ENCODE measurements at places on chromosomes 2 and 18.

- DNase-seq: no peak
Observed at GRCh38 chr2:133581010-133581760, 12.9 kb upstream of the NCKAP5 start.

DNA sequence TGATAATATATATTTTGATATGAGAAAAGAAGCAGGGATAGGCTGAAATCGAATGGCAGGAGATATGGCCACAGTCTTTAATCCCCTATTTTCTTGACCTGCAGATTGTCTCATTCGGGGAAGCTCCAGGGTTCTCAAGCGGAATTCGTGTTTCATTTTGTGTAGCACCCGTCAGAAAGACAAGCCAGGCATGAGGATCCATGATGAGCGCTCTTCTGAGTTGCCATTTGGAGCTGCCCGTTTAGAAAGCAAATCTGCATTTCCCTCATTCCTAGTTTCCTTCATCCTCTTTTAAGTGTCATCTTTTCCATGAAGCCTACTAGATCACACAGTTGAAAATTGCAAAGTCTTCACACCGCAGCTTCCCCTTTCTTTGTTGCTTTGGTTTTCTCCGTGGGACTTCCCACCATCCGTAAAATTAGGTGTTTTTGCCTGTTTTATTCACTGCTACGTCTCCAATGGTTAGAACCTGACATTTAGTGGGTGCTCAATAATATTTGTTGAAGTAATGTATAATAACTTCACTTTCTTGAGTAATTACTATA lies 16.9 kb downstream of the HNMT start:
- no peak for DNase-seq

DNA sequence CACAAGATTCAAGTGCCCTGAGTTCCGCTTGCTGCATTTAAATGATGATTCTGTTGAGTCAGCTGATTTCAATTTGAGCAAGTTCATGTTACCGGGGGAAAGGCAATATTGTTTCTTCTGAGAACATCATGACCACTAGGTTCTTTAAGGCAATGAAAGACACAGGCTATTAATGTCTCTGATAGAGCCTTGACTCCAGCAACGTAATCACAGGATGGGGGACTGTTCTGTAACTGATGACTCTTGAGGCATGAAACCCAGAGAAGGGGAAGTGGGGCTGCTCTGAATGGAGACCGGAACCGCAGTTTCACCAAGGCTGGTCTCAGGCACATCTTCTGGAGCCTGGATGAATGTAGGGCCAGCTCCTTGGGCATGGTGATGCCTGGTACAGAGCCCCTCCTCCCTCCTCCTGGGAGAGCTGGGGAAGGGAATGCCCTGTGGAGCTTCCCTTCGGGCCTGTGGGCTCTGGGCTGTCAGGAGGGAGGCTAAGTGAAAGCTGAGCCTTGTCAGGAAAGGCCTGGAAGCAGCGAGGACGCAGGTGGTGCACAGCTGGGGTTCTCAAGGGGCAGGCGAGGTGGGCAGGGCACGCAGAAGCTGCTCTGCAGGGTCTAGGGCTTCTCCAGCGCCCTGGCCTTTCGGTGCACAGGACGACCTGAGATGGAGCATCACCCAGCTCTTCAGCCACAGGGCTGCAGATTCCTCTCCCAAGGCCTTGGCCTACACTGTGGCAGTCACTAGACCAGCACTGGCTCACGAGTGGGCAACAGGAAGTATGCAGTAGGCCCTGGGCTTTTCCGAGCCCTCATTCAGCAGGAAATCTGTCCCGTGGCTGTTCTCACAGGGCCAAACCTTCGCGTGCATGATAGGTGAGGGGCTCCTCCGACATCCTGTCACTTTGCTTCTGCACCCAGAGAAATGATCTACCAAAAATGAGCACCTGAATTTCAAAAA lies 36.6 kb upstream of the PRLH start:
- DNase-seq: no peak

GRCh38 chr2:177058747-177059146 lies 153.8 kb upstream of the HNRNPA3 start:
- DNase-seq: no peak

DNA sequence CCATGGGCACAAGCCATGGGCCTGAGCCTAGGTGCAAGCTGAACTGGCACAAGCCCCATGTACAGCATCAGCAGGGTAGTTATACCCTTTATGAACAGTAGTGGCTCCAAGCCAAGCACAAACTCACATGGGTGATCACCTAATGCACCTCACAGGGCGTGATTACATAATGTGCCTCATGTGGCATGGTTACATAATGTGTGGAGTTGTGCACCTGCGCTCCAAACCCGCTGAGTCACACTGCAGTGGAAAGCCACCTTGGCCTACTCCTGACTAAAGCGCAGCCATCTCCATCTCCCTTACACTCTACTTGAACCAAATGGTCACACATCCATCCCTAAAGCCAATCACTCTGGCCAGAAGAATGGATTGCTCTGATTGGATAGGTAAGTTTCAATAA lies 279.7 kb downstream of the MBD2 start:
- no peak for DNase-seq

- DNase-seq: no peak
Observed at GRCh38 chr2:27647289-27647688, 16.1 kb downstream of the SUPT7L start.

DNA sequence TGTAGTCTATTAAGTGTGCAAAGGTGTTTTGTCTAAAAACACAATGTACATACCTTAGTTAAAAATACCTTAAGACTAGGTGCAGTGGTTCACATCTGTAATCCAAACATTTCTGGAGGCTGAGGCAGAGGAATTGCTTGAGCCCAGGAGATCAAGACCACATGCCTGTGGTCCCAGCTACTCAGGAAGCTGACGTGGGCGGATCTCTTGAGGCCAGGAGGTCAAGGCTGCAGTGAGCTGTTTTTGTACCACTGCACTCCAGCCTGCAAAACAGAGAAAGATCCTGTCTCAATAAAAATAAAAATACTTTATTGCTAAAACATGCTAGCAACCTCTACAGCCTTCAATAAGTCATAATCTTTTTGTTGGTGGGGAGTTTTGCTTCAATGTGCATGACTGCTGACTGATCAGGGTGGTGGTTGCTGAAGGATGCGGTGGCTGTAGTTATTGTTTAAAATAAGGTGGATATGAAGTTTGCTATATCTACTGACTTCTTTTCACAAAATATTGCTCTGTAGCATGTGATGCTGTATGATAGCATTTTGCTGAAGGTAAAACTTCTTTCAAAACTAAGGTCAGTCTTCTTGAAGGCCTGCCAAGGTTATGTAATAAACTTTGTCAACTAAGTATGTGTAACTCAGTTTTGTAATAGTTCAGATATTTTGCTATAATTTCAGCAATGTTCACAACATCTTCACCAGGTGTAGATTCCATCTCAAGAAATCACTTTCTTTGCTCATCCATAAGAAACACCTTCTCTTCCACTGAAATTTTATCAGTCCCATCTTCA lies 1238.0 kb upstream of the NRXN1 start:
- DNase-seq: no peak

- no peak for DNase-seq
Observed at GRCh38 chr2:224211181-224211480, 172.0 kb upstream of the SERPINE2 start.

- DNase-seq: no peak
Observed at GRCh38 chr18:69259282-69259681, 141.4 kb upstream of the DOK6 start.

- DNase-seq: no peak
Observed at GRCh38 chr18:38982072-38982471, 1416.5 kb upstream of the CELF4 start.

DNA sequence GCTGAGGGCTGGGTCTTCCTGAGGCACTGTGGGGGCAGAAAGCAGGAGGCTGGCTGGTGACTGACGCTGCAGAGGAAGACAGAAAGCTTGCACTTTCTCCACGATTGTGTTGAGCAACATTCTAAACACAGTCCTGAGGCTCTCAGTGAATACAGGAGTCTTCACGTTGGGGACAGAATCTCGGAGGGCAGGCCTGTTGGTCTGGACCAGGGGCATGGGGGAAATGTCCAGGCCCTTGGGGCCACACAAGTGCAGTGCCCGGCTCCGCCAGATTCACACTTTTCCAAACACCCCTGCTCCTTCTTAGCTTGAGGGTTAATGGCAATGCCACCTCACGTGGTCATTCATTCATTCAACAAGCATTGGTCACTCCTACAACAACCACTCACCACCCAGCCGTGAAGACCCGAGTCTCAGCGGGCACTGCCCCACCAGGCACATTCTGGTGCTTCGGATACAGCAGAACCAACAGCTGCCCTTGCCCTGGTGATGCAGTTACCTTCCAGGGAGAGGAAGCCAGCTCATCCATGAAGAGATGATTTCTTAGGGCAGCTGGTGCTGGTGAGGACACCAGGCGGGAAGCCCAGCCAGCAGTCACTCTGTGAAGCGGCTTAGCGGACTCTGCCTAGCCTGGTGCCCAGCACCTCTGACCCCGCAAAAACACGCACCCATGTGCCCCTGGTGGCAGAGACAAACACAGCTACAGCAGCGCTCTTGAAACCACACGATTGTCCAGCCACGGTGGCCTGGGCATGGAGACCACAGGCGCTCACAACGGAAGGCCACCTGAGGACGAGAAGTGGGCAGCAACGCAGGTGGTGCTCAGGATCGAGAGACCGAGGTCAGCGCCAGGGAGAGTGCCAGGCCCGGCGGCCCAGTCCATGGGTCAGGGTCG lies 10.9 kb upstream of the GPC1 start:
- peak; percentile 20 for DNase-seq

DNA sequence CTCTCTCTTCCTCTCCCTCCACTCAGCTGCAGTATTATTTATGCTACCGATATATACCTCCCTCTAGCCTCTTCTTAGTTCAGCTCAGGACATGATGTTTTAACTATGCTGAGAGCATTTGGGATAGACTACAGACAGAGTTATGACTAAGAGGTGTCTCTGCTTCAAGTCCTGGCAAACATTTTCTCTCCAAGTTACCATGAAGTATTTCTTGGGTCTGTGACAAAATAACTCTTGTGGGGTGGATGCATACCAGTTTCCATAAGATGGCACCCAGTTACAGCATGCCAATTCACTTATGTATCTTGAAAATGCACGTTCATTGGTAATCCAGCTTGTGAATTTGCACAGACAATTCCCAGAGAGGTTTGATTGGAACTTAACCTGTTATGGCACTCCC lies 737.6 kb downstream of the SLC4A3 start:
- no peak for DNase-seq

DNA sequence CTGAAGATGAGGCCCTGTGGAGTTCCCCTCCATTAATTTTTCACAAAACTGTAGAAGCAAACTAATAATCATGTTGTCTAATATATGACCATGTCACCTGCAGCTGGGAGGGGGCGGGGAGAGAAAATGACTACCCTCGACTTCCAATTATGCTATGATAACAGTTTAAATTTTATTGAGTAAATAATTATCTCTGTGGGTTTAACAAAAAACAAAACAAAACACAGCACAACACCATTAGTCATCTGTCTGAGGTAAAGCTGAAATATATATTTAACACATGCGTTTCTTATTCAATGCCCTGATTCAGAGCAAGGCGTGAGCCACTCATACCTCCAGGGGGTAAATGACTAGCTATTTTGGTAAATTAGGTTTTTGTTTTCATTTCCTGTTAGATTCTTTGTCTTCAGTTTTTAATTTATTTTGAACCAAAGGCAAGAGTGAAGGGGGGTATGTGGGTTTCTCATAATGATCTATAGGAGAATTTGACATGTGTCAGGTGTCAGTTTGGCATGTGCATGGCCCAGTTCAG lies 77.4 kb upstream of the ZCCHC2 start:
- no peak for DNase-seq

- DNase-seq: no peak
Observed at GRCh38 chr18:67896451-67896850, 379.9 kb upstream of the DSEL start.

GRCh38 chr2:7819316-7819715 lies 862.5 kb upstream of the ID2 start:
- no peak for DNase-seq

DNA sequence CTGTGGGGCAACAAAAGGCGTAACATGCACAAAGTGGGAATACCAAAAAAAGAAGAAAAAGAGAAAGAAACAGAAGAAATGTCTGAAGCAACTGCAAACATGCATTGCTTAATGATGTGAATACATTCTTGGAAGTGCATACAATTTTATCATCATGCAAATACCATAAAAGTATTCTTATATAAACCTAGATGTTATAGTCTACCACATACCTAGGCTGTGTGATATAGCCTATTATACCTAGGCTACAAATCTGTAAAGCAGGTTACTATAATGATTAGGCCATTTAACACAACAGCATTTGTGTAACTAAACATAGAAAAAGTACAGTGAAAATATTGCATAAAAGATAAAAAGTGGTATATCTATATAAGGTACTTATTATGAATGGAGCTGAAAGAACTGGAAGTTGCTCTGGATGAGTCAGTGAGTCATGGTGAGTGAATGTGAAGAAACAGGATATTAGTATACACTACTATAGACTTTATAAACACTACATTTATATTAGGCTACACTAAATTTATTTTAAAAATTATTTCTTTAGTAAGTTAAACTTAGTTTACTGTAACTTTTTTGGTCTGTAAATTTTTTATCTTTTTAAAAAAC lies 319.4 kb upstream of the KCNH7 start:
- no peak for DNase-seq

- DNase-seq: no peak
Observed at GRCh38 chr2:232544674-232545073, 5.2 kb downstream of the CHRNG start.

DNA sequence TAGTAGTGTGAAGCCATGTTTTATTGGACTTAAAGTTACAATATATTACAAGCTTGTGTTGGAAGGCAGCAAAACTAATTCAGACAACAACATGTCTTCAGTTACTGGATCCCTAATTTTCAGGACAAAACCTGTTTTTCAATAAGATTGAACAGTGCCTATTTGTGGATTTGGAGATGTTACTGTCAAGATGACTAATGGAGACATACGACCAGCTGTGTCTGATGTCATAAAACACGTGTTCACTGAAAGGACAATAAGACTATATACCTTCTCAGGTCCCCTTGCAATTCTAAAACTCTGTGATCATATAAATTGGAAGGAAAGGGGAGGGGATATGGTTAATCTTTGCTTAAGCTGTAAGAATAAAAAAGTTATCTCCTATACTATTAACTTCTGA lies 21.7 kb downstream of the METTL21A start:
- DNase-seq: no peak

GRCh38 chr2:113116100-113116958 lies 11.1 kb upstream of the IL1RN start:
- no peak for DNase-seq

GRCh38 chr2:23286758-23287704 lies 97.9 kb upstream of the KLHL29 start:
- no peak for DNase-seq

- peak; percentile 88 for DNase-seq
Observed at GRCh38 chr2:61470122-61470951, 550 bp downstream of the USP34 start.

GRCh38 chr2:160225722-160226121 lies 25.6 kb upstream of the ITGB6 start:
- no peak for DNase-seq

All from H9 (cell line).